ENCODE measurements at places on chromosomes 12 and 14. TPM values are rescaled to one million over a fixed set of nuclear protein-coding genes. Genes with fewer than 3 reads are reported as not detected.

The C12orf57 gene
- total RNA-seq: 350 TPM

The C12orf42 gene
- total RNA-seq: 1.7 TPM

The KCNJ8 gene
- total RNA-seq: 38.7 TPM

The OR4E2 gene
- not detected for total RNA-seq

The FOXN4 gene
- 0.04 TPM for total RNA-seq

The GLT8D2 gene
- 68.9 TPM for total RNA-seq

The NYNRIN gene
- 16.5 TPM for total RNA-seq

The SLC39A5 gene
- 0.35 TPM for total RNA-seq

The RNASE7 gene
- total RNA-seq: not detected

The DHH gene
- total RNA-seq: 1.1 TPM

The TAS2R20 gene
- 2.5 TPM for total RNA-seq

The SLCO1C1 gene
- 0.40 TPM for total RNA-seq

The ERBB3 gene
- 126 TPM for total RNA-seq

The FOXG1 gene
- under 0.01 TPM for total RNA-seq
